Neural crest cell (in vitro differentiated cells): ENCODE measurements at places on chromosomes 1 and 21. TPM values are rescaled to one million over a fixed set of nuclear protein-coding genes. Genes with fewer than 3 reads are reported as not detected.

DNA sequence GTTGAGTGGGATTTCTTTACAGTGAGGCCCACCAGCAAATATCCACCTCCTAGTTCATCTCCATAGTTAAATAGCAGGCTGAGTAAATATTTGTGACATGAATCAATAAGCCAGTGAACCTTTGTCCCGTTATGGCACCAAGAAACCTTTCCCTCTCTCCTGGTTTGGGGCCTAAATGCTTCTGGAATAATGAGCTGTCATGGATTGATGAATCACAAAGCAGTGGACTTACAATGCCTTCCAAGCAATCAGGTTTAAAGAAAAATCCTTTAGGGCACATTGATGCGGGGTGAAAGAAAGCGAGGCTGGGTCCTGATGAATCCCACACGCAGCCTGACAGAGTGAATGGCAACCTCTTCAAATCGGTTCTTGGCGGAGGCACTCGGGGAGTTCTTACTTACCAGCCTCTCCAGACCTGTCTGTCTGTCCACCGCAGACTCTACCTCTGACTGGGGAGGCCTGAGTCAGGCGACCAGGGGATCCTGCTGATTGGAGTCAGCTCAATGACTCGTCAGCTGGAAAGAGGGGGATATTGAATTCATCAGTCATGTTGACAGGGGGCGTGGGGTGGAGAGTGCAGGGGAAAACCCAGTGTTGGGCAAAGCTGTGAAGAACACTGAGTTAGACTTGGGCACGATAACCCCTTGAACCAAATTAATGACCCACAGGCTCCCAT, 247.3 kb downstream of the PLPP3 start:
- H3K27ac ChIP-seq = peak overlapping the region; percentile 82
- H3K4me3 ChIP-seq = peak overlapping the region; percentile 42
- no peaks in the 10 kb centered on the region for H3K27me3 ChIP-seq
- peaks cover 28% of the 10 kb centered on the region for H3K4me1 ChIP-seq

OR6N1 gene
- not detected in 2 replicates for total RNA-seq

DNA sequence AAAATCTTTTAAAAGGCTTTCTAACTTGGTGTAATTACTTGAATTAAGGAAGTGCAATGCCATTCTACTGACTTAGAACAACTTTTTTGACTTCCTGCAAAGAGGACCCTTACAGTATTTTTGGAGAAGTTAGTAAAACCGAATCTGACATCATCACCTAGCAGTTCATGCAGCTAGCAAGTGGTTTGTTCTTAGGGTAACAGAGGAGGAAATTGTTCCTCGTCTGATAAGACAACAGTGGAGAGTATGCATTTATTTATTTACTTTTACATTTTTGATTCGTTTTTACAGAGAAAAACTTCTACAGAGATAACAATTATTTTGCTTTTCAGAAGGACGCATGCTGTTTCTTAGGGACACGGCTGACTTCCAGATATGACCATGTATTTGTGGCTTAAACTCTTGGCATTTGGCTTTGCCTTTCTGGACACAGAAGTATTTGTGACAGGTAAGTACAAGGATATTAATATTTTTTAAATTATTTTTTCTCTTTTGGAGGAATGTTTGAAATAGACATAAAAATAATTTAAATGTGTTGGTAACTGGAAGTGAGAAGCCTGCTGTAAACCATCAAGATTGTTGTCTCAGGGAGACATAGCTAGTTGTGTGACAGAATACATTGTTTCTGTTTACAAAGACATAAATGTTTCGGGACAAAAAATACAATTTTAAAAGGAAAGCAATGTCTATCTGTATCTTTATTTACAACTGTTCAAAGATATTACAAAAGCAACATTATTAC, at the start of gene PTPRC:
PTPRC (plus strand) TSS at position 147 of the 742 bp plus-strand sequence; CDS start at position 376, 229 bp downstream.
- no peak within 1 kb of the TSS for H3K27ac ChIP-seq
- H3K27me3 ChIP-seq = no peaks in the 10 kb centered on the region
- no peaks in the 10 kb centered on the region for H3K4me1 ChIP-seq

CDK11A gene
- 47.8 and 48.9 TPM in 2 replicates for total RNA-seq

LDLRAD2 gene
- 0.40 and 0.55 TPM in 2 replicates for total RNA-seq

SNX27 gene
- 48.3 and 53.6 TPM in 2 replicates for total RNA-seq

PPM1J gene
- total RNA-seq = 1.1 and 1.4 TPM in 2 replicates

TLCD4 gene
- 0.89 and 1.2 TPM in 2 replicates for total RNA-seq

- H3K27me3 ChIP-seq = peaks cover 38% of the 10 kb centered on the region
- DNase-seq = no peak
- H3K4me1 ChIP-seq = peaks cover 8% of the 10 kb centered on the region
- H3K4me3 ChIP-seq = no peak overlapping the region
- no peak overlapping the region for H3K27ac ChIP-seq
- H3K36me3 ChIP-seq = no peaks in the 10 kb centered on the region
Measured at GRCh38 chr1:229349463-229350385, 6.9 kb upstream of the CCSAP start.

GRCh38 chr21:32278103-32278502, 746 bp downstream of the MIS18A start:
- peak overlapping the region; percentile 32 for H3K27ac ChIP-seq
- peaks cover 35% of the 10 kb centered on the region for H3K4me1 ChIP-seq
- DNase-seq = no peak
- peak overlapping the region; percentile 100 for H3K4me3 ChIP-seq

PROK1 gene
- total RNA-seq = not detected in 2 replicates

- H3K4me3 ChIP-seq = no peak overlapping the region
- H3K27me3 ChIP-seq = no peaks in the 10 kb centered on the region
- no peaks in the 10 kb centered on the region for H3K4me1 ChIP-seq
- no peak overlapping the region for H3K27ac ChIP-seq
- no peaks in the 10 kb centered on the region for H3K36me3 ChIP-seq
Measured at GRCh38 chr1:232300466-232300865, 329.5 kb downstream of the SIPA1L2 start.

DNA sequence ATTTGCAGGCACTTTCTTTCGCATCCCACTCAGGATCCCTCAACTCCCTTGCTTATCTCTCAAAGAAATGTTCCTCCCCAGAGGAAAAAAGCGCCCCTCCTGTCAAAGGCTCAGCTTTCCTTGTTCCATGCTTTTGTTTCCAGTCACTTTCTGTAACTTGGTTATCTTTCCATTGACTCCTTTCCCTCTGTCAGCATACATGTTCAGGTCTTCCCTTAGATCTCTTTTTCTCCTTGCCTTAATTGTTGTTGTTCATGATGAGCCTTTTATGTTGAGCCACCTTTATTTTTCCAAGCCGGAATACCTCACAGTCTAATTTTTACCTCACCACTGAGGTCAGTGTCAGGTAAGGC, 46.5 kb upstream of the PODN start:
- no peak for DNase-seq
- H3K27me3 ChIP-seq = no peaks in the 10 kb centered on the region
- H3K27ac ChIP-seq = peak overlapping the region; percentile 31
- H3K36me3 ChIP-seq = peaks cover 2% of the 10 kb centered on the region

PLA2G2C gene
- not detected in 2 replicates for total RNA-seq

- no peaks in the 10 kb centered on the region for H3K4me1 ChIP-seq
- no peak for DNase-seq
- no peak overlapping the region for H3K4me3 ChIP-seq
- no peaks in the 10 kb centered on the region for H3K36me3 ChIP-seq
Measured at GRCh38 chr1:59776960-59777852, 37.5 kb upstream of the HOOK1 start.

TAL1 gene
- total RNA-seq = 0.11 and 0.21 TPM in 2 replicates

GRCh38 chr1:159737238-159737916, 23.0 kb upstream of the CRP start:
- H3K36me3 ChIP-seq = no peaks in the 10 kb centered on the region
- H3K4me1 ChIP-seq = no peaks in the 10 kb centered on the region
- no peak overlapping the region for H3K4me3 ChIP-seq
- H3K27ac ChIP-seq = no peak overlapping the region
